ENCODE measurements at places on chromosomes 2 and 18.
A peak's percentile ranks its signal among the peaks of the same experiment; 100 is the strongest.

DNA sequence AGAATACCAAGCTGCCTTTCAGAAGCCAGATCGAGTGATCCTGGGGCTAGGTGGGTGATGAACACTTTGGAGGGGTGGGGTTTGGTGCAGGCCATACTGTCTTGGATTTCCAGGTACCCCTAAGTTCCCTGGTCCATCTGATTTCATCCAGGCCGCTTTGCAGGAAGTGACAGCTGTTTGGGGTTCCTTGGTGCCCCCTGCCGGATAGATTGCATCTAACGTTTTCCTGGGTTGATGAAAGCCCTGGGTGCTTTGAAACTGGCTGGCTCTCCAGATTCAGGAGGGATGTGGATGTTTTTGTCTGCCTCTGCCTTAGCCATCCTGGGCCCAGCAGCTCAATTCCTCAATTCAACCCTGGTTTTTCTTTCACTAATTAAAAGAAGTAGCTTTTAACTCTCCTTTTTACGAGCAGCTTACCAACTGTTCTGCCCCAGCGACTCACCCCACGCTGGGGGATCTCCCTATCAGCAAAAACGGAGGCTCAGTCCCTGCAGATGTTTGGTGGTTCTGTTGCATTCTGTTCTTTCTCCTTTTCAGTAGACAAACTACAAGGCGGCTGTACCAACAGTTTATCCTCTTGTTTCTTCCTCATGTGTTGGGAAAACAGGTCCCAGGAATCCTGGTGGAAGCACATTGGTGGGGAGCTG is 37.1 kb downstream of the ARHGEF4 start:
- peak; percentile 39 for DNase-seq

DNA sequence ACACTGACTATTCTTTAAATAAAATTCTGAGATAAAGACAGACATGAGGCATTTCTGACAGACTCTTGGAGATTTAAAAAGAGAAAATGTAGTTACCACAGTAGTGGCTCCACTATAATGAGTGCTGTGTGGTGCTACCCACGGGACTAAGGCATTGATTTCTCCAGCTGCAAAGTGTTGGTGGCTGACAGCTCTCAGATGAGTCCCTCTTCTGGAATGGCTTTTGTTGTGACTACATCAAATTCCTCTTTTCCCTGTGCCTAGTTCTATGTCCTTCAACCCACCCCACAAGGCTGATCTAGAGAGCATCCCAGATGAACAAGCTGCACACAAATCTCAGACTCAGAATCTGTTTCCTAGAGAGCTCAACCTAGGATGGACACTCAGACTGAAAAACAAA is 884.8 kb upstream of the ZEB2 start:
- no peak for DNase-seq

DNA sequence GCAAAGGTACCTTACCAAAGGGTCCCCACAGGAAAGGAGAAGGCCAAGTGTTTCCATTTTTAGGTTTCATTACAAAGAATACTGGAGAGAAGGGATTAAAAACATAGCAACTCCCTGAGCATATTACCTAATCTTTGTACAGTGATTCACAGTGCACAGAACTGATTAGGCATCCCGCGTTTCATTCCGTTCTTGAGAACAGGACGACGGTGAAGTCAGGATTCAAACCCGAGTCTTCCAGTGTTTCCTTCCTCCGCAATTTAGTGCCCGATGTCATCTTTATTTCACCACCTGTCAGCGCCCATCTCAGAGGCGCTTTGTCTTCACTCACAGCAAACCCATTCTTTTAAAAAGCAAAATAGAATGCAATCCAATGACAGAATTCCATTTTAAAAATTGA is 488.5 kb downstream of the EIPR1 start:
- DNase-seq, result no peak

DNA sequence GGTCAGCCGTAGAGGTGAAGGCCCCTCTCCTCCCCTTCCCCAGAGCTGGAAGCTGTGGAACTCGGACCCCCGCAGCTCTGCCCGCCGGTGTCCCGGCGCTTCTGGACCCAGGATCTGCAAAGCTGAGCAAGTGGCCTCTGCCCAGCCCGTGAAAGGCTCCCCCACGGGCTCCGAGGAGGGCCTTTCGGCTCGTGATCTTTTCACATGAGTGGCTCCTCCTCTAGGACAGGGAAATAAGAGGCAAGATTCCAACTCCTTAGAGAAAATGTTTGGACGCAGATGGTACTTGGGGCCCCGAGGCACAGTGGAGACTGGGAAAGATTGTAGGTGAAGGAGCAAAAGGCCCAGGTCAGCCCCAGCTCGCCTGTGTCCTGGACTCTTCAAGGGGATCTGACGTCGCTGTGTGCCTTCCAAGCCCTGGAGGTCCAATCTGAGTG is 48.2 kb upstream of the SP3 start:
- DNase-seq, result no peak

- peak; percentile 7 for DNase-seq
Observed at GRCh38 chr18:45637546-45638327, 22.5 kb downstream of the SLC14A2 start.

GRCh38 chr18:12880541-12880910 is 3.5 kb downstream of the PTPN2 start:
- DNase-seq, result peak; percentile 27

GRCh38 chr2:206736935-206737334 is 18.7 kb upstream of the DYTN start:
- no peak for DNase-seq

DNA sequence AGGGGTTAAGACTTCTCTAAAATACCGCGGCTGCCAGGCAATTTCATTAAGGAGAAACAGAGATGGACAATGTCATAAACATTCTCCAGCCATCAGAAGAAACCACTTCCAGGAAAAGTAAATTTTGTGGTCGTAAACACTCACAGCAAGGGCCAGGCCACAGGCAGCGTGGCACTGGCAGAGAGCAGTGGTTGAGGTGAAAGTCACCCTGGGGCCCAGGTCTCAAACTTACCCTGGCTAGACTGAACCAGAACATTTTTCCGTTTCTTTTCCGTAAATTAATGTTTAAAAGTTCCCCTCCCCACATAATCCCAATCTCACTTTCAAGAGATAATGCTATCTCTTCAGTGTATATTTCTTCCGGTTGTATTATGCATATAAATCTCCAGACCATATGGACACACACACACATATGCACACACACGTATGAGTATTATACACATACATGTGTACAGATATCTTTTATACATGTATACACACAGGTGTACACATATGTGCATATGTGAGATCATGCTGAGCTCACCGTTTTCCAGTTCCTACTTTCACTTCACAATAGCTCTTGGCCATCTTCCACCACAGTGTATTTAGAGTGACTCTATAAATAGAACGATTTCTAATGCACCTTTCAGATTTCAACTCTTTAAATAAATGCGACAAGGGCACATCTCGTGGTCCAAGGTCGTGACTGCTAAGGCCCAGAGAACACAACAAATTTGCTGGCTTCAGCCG is 90.1 kb downstream of the MALT1 start:
- DNase-seq, result no peak

- no peak for DNase-seq
Observed at GRCh38 chr18:60059216-60059615, 159.4 kb downstream of the PMAIP1 start.

GRCh38 chr18:9971313-9971920 is 57.6 kb downstream of the VAPA start:
- DNase-seq, result peak; percentile 85

DNA sequence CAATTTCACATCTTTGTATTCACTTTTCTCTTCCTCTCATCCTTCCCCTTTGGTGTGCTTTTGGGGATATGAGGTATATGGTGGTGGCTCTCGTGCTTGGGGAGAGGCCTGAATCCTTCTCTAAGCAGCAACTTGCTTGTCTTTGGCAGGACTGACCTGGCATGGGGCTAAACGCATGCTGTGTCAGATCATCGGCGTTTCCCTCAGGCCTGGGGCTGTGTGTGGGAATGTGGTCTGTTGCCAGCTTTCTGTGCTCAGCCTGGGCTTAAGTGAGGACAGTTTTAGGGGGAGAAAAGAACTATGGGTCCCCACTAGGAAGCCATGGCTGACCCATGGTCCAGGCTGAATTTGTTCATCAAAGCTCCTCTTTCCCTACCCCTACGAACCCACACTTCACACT is 60.7 kb downstream of the TET3 start:
- DNase-seq, result no peak

DNA sequence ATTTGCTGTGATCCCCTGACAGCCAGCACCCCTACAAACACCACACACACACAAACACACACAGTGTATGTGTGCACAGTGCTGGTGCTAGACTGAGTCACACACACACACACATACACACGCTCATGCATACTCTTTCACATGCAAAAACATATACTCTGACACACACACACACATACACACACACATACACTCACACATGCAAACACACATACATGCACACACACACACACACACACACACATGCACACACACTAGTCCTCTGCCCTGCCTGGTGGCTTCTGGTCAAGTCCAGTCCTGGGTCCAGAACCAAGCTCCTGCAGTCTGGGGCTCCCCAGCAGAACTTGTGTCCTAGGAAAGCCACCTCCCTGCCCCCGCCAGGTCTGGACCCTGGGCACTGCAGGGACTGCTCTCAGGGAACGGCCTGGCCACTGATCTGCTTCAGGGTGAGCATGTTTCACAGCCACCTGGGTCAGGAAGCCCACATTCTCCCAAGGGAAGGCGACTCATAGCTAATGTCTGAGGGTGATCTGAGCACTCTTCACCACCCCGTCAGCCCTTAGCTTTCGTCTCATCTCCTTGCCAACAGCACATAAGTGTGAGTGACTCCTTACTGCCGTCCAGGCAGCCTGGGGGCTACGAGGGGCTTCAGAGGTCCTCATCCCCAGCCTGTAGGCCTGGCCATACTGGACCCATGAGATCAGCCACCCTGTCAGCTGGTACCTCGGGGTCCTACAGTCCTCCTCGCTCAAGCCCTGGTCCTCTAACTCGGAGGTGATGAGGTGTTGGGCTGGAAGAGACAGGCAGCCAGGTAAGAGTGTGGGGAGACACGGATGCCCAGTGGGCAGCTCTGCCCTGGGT is 88.1 kb downstream of the MCFD2 start:
- DNase-seq, result no peak

DNA sequence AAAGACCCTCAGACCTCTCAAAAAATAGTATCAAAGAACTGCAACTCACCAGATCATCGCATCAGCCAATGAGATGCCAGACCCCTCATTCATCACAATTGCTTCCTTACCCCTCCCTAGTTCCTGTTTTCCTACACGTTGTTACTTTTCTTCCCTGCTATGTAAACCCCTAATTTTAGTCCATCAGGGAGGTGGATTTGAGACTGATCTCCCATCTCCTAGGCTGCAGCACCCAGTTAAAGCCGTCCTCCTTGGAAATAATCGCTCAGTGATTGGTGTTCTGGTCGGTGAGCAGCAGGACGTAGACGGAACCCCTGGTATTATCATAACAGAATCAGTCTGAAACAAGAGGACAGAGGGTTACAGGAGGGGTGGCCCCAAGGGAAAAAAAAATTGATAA is 44.0 kb upstream of the MAP4K4 start:
- no peak for DNase-seq

- peak; percentile 40 for DNase-seq
Observed at GRCh38 chr2:45889053-45889452, 237.6 kb downstream of the PRKCE start.

DNA sequence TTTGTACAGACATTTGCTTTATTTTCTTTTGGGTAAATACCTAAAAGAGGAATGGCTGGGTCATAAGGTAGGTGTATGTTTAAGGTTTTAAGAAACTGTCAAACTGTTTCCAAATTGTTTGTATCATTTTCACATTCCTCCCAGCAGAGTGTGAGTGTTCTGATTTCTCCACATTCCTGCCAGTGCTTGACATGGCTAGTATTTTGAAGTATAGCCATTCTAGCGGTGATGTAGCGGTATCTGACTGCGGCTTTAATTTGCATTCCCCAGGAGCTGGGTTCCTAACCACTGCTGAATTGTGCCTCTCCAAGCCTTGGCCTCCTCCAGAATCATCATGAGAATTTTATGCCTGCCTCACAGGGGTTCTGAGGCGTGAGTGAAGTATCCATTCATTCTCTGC is 61.8 kb upstream of the ARL4C start:
- DNase-seq, result no peak

GRCh38 chr2:106314444-106314843 is 120.3 kb upstream of the UXS1 start:
- no peak for DNase-seq

GRCh38 chr2:19895535-19895934 is 6.2 kb downstream of the TTC32 start:
- DNase-seq, result no peak

- DNase-seq, result no peak
Observed at GRCh38 chr2:234493796-234494195, 3.1 kb downstream of the ARL4C start.

GRCh38 chr2:165698444-165698884 is 95.6 kb downstream of the GALNT3 start:
- DNase-seq, result no peak

DNA sequence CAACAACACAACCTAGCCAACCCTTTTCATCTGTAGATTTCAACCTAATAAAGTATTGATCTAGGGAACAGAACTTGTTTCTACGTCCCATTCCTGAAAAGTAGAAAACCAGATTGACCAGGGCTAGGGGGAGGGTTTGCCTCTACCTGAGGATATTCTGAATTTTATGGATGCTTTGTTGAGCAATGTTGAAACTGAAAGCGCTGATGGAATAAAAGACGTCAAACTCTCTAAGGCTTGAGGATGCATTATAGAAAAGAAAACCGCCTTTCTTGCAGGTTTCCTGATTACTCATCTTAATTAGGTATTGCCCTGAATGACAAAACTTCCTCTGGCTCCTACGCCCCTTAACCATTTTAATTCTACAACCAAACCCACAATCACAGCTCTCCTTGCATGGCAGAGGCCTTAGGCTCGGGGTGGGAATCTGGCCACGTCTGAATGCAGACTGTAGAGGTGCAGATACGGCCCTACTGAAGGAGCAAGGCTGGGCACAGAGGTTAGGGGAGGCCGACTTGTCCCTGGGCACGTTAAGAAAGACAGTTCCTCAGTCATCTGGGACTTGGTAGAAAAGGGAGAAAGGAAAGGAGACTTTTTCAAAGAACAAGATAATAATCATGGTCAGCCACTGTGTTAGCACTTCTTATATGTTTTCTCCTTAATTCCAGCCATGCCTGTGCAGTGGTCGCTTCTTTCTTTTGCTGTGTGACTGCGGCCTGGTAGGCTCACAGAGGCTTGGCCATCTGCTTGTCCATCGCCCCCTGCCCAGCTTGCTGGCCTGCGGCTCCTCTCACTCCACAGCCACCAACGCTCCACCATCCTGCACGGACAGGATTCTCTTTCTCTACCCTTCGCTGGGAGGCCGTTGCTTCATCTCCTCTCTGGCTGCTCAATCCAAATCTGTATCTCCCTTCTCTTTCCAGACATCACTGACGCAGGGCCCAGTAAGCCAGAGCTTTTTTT is 209.5 kb downstream of the VAPA start:
- peak; percentile 80 for DNase-seq

- peak; percentile 18 for DNase-seq
Observed at GRCh38 chr2:132415915-132416722, 486 bp upstream of the GPR39 start.

Data from CD14-positive monocyte (primary cell).